ENCODE measurements at places on chromosomes 12 and 14.

DNA sequence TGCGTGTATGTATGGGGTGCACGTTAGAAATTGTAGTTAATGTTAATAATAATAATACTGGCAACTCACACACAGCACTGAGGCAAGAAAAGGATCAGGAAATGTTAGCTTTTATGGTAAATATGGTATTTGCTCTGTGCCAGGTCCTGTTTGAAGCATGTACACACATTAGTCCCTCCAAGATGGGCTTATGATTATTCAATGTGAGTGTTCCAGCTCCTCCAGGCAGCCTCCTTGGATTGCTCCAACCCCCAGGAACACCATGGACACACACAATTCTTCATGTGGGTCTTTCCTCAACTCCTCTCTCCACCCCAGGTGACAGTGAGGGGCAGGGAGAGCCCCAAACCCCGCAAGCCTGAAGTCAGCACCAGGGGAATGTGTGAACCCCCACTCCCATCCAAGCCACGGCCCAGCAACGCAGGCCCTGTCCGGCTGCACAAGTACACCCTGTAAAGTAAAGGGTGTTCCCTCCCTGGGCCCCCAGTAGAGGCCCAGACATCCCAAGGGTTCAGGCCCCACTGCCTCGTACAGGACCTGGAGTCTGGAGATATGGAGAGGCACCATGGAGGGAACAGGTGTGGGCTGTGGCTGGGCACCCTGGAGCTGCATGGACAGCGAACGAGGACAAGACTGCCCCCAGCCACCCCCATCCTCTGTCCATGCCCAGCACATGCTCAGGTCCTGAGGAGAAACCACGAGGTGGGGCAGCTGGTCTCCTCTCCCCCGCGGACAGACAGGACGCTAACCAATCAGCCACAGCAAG is 41.3 kb downstream of the NCOR2 start:
- no peak for DNase-seq

GRCh38 chr12:121632069-121632970 is 6.0 kb downstream of the ORAI1 start:
- no peak for DNase-seq

DNA sequence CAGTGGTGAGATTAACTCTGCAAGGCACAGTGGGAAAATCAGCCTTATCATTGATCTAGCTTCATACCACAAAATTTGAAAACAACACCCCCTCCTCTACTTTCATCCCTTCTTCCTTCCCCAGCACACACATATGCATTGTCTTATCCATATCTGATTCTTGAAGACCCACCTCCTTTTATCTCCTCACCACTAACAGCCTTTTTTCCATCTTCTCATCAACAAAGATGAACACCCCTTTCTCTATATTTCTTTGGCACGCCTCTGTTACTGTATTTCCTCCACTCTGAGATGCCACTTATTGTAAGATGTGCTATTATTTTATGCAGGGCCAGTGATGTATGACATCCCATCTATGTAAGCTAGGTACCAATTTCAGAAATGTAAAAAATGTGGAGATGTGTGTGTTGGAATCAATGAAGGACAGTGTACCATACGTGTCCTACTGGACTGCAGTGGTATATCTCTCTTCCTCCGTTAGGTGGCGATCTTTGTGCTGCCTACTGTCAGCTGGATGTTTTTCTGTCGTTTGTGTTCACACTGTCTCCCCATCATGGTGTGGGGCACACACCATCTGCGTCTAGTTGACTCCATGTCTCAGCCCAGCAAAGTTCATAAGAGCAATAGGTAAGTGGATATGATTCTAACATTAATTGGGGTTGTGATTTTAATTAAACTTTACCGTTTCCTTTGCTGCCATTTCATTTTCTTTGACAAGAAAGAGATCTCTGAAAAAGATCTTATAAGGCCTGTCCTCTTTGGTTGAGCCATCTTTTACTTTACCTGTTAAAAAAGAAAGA is 24.0 kb downstream of the CCDC38 start:
- peak; percentile 86 for DNase-seq

DNA sequence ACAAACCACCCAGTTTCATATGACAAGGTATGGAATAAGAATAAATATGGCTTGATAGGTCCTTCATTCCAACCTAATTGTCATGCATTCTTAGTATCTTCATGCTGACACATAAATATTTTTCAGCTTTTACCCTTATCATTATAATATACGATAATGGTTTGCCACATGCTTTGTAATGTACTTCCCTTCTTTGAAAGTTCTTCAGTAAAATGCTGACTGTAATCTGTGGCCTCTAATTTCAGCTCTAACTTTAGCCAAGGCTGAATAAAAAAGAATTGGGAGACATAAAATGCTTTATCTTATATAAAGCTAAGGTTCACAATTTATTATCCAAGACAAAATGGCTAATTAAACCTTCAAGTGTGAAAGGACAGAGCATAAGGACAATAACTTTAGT is 2.6 kb upstream of the MAP4K5 start:
- no peak for DNase-seq

DNA sequence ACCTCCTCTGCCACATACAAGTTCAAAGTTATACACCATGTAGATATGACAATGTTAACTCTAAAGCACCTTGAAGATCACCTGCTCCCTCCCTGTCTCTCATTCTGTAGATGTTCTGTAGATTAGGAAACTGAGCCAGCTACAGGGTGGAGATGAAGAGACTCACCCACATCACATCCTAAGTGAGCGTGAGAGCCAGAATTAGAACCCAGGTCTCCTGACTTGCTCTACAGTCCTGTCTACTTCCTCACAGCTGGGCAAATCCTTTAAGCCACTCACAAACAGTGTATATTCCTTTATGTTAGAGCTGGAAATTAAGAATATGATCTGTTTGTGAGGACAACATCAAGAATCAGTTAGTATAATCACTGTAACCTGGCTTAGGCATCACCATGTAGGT is 1.8 kb downstream of the APPL2 start:
- no peak for DNase-seq

DNA sequence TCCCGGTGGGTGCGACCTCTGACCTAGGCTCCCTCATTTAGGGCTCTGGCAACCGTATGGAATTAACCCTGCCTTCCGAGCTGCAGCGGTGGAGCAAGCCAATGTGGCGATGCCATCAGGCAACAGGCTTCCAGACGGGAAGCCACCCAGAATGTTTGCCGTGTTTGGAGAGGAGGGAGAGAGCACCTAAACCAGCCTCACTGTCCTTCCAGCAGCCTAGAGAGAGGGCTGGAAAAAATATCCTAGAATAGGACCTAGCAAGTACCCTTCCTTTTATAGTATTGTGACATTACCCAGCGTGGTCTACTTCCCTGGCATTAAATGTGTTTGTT is 287 bp upstream of the SLC2A13 start:
- DNase-seq: no peak

- no peak for DNase-seq
Measured at GRCh38 chr14:60508363-60508706, 611 bp upstream of the SIX6 start.

DNA sequence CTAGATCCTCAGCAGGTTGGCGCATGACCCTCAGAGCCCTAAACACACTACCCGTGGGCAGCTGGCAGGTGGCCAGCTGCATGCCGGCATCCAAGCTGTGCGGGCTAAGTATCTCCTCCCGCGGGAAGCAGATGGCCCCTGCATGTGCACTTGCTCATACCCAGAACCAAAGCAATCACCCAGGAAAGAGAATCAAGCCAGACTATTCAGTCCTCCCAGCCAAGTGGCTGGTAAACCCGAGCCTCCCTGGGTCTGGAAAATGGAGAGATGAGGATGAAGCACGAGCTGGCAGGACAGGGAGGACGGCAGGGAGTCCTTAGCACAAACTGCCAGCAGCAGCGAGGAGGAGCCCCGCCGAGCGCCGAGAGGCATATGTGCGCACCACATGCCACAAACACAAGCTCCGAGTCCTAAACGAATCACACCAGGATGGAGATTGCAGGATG is 139.7 kb downstream of the RIMBP2 start:
- no peak for DNase-seq

DNA sequence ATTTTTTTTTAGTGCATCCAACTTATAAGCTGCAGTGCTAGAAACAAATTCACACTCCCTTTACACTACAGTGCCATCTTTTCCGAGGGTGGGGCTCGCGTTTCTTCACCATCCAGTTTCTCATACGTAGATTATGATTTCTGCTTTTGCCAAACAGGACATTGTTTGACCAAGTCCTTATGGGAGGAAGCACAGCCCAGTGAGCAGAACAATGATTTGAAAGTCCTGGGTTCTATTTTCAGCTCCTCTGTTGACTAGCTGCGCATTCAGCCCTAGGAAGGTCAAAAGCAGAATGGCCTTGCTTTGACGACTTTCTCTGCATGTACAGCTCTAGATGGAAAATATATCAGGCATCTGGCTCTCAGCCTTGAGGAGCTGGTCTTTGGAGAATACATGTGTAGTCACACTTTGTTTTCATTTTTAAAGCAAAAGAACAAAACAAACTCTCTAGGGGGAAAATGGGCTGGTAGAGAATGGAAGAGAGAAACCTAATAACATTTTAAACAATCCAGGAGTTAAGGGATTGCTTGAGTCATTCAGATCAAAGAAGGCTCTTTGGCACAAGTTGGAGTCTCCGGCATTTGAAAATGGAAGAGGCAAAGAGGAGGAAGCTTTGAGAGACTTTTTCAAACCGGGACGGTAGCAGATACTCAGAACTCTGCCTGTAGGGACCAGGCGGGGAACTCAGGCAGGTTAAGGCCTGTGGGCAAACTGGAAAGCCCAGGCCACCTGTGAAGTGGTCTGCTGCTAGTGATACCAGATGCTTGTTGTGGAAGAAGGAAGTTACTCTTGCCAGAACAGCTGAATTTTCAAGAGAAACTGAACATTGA is 257.3 kb upstream of the PLEKHG7 start:
- DNase-seq: no peak

DNA sequence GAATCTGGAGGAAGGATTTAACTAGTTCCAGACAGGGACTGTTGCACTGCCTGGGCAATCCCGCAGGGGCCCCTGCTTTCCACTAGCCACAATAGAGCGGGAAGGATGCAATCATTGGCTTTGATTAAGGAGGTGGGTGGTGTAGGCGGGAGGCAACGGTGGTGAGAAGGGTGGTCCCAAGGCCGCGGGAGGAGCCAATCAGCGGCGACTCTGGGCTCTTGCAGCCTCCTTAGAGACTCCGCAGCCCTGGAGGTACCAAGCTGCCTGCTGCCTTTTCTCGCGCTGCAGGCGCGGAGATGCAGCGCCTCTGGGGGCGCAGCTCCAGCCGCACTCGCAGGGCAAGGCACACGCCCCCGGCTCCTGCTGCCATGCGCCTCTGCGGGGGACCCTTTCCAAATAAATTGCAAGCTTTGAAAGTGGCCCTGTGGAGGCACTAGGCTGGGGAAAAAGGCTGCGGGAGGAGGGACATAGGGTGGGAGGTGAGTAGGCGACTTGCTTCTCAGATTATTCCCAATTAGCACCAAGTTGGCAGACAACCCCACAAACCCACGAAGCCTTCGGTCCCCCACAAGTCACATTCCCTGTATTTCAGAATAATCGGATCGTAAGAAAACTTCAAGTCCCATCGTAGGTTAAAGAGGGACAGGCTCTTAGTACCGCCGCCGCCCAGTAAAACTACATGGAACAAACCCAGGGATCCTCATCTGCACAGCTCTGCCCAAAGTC is 858 bp upstream of the KCNA1 start:
- DNase-seq: peak; percentile 96

GRCh38 chr12:2475984-2476383 is 318.8 kb upstream of the FKBP4 start:
- no peak for DNase-seq

DNA sequence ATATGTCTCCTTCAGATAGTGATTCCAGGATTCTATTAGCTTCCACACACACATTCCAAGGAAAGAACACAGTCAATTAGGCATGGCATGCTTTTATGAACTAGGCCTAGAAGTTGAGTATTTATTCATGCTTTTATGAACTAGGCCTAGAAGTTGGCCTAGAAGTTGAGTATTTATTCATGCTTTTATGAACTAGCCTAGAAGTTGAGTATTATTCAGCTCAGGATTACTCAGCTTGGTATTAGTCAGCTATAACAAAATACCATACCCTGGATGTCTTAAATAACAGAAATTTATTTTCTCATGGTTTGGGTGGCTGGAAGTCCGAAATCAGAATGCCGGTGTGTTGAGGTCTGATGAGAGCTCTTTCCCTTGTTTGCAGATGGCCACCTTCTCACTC is 442.7 kb upstream of the FLRT2 start:
- no peak for DNase-seq

DNA sequence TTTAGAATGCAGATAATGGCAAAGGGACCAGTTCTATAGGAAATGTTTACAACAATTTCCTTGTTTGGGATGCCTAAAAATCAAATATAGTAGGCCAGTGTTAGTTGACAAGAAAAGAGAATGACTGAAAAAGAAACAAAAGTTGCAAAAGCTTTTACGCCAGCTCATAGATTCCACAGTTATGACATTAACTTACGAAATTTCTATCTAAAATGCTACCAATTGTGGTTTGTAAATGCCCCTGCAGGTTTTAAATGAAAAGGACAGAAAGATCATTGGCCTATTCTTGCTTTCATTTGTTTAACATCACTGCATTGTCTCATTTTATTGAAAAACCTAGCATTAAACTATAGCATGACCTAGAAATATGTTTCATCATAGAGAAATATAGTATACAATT is 345.8 kb downstream of the CCDC91 start:
- no peak for DNase-seq

DNA sequence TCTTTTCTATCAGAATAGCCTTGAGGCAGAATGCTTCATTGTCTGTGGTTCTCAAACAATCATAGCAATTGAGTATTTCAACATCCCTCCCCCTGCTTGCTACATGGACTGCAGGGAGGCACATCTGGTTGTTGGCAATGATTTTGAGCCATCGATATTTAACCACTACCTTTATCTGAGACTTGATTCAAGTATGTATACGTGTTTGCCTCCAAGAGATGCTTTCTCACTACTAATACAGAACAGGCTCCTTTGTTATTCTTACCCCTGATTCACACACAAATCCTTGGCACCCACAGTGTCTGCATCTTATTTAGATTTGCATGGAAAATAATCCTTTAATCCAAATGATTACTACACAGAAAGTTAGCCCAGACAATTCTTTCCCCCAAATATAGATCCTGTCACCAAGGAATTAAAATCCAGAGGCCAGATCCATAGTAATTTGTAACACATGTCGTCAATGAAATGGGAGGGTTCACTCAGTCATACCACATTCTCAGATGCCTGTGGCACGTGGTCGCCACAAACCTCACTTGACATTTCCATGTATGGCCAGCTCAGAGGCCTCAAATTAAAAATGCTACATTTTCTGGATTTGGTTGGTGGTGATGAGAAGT is 199.3 kb downstream of the ITPR2 start:
- no peak for DNase-seq

DNA sequence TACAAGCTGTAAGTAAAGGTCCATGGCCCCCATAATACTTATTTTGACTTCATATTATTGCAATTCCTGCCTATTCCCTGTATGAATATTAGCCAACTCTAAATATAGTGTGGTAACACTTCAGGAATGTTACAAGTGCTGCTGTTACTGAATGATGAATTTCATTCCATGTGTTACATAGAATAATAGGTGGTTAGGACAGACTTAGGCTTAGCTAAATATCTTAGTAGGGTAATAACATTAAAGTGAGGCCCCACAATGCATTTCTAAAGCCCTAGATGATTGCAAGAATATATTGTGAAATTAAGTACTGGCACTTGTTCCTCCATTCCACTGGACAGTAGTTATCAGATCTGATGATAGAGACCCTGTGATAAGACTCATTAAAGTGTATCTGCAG is 182.7 kb downstream of the PCNX1 start:
- no peak for DNase-seq

- DNase-seq: peak; percentile 41
Measured at GRCh38 chr12:62622177-62622576, 155.6 kb downstream of the MON2 start.

Data from GM23338 (cell line).